ENCODE measurements at places on chromosomes 1 and 21. TPM values are rescaled to one million over a fixed set of nuclear protein-coding genes. Genes with fewer than 3 reads are reported as not detected.

The RUNX3 gene
- 9.5 TPM for total RNA-seq

The ITLN1 gene
- not detected for total RNA-seq

DNA sequence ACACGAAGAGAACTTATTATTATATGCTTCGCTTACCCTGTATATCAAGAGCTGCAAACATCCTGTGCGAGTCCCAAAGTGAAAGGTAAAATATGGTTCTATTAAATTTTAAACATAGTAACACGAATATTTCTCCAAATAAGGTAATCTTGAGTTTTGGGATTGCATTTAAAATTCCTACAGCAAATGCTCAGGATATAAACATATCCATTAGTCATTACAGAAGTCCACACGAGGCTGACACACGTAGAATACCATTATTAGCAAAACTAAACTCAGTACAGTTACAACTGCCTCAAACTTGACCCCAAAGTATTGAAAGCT is 282 bp upstream of the LYPLAL1 start:
- no peak for DNase-seq

The PTGFRN gene
- total RNA-seq, result 76.1 TPM

The SMPDL3B gene
- total RNA-seq, result not detected

DNA sequence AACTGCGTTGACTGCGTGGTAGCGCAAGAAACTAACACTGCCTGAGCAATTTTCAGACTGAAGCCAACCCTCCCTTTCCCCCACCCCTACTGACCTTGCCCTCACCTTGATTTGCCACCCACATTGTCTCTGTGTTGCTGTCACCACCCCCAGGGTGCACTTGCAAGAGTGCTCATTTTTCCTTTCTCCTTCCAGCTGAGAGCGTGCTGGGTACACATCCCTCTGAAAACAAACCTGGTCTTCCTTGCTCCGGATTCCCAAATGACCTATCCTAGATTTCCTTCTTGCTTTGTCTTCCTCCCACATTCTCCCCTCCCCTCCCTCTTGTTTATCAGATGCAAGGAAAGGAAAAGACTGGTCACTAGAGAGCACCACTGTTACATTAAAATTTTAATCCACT is 24.2 kb downstream of the MPZ start:
- no peak for DNase-seq

DNA sequence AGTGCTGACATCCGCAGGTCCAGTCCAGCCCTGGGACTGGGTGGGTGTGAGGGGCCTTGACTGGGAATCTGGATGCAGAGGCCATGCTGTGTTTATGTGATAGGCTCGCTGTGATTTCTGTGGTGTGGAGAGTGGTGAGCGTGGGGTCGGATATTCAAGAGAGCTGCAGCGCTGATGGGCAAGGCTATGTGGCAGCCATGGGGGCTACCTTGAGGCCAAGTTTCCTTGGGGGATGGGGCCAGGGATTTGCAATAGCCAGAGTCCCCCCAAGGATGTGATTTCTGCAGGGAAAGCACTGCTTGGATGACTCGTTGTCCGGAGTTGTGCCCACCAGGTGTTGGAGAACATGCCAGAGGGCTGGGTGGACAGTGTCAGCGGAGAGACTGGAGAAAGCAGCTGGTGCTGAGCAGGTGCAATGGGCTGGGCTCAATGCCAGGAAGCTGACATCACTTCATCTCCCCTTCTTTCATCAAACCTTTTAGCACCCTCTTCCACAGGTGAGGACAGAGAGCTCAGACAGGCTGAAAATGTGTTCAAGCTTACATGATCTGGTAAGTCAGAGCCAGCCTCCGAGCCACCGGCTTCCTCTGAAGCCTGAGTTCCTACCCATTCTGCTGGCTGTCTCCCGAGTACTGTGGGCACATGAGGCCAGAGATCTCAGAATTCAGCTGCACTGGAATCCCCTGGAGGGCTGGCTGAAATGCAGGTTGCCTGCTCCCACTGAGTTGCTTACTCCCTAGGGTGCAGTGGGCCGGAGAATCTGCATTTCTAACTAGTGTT is 132.9 kb downstream of the RHOU start:
- DNase-seq, result no peak

- DNase-seq, result peak; percentile 51
These were observed 1.0 kb upstream of the ATP2B4 start for GRCh38 chr1:203625628-203626019.

DNA sequence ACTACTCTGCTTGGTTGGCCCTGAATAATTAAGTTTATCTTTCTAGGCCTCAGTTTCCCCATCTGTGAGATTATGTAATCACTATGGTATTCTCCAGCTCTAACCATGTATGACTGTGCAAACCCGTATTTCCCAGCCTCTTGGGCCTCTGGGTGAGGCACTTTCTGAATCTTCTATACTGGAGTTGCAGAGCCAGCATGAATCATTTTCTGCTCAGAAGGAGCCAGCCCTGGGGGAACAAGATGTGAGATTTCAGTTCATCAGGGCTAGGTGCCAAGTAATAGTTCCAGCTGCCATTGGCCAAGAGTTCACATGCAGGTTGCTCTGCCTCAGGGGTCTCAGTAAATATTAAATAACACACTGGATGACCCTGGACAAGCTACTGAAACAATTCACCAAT is 47.7 kb upstream of the USP24 start:
- peak; percentile 91 for DNase-seq

GRCh38 chr1:31944205-31945089 is 6.3 kb upstream of the PTP4A2 start:
- DNase-seq, result peak; percentile 94

GRCh38 chr1:7707527-7707926 is 63.6 kb upstream of the VAMP3 start:
- peak; percentile 57 for DNase-seq

The LRRC39 gene
- 1.1 TPM for total RNA-seq

GRCh38 chr1:10728595-10729410 is 67.6 kb downstream of the CASZ1 start:
- no peak for DNase-seq

DNA sequence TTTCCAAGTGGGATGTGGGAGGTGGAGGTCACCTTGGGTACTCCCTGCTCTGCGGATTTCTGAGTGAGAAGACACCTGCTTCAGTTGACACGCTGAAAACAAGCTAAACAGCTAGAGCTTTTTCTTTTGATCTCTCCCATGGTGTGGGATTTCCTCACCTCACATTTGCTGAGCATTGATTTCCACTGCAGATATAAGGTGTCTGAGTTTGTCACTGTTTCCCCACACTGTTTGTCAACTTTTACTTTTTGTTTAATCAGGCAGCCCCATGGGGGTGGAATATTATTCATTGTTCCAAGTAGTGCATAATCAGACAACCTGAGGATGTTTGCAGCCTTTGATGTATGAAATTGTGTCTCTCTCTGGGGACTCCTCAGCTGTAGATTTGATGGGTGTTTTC is 49.5 kb downstream of the FASLG start:
- no peak for DNase-seq

The OR2L5 gene
- not detected for total RNA-seq

DNA sequence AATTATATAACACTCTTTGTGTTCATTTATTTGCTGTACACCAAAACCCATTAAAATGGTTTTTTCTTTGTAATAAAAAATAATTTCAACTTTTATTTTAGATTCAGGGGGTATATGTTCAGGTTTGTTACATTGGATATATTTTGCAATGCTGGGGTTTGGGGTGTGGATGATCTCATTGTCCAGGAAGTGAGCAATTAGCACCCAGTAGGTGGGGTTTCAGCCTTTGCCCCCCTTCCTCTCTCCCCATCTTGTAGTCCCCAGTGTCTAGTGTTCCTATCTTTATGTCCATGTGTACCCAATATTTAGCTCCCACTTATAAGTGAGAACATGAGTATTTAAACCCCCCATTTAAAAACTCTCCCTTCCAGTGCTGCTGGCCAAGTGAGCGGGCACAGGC is 184.6 kb downstream of the RHOU start:
- no peak for DNase-seq

- DNase-seq, result peak; percentile 18
These were observed 863 bp downstream of the FH start for GRCh38 chr1:241518476-241519307.

DNA sequence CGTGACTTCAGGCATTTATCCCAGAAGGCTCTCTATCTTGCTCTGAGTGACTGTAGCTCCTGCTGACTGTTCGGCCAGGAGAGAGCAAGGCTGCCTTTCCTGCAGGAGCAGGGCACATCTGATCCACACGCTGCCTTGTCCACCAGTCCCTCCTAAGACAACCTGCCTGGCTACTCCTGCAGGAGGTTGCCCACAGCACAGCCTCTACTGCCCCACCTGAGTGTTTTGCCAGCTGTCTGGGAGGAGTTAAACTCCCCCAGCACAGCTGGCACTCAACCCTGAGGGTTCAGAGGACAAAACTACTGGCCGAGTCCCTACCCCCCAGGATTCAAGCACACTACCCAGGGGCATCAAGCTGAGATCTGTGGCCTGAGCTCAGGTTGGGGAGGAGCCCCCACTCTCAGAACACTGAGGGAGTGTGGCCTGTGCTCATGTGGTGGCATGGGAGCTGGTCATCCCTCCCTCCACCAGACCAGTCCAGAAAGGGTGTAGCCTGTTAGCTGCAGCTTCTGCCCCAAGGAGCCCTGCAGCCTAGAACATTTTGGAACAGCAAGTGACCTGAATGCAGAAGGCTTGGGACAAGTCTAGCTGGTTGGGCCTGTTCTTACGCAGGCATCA is 237.3 kb downstream of the SLC44A5 start:
- DNase-seq, result no peak

The KLHL17 gene
- total RNA-seq, result 5.0 TPM

The WNT9A gene
- total RNA-seq, result 9.5 TPM

GRCh38 chr1:162992945-162993344 is 76.2 kb upstream of the RGS4 start:
- DNase-seq, result no peak

- DNase-seq, result no peak
These were observed 5.9 kb downstream of the AKT3 start for GRCh38 chr1:243844186-243844585.

GRCh38 chr1:157335056-157335455 is 196.9 kb upstream of the ETV3 start:
- DNase-seq, result no peak

DNA sequence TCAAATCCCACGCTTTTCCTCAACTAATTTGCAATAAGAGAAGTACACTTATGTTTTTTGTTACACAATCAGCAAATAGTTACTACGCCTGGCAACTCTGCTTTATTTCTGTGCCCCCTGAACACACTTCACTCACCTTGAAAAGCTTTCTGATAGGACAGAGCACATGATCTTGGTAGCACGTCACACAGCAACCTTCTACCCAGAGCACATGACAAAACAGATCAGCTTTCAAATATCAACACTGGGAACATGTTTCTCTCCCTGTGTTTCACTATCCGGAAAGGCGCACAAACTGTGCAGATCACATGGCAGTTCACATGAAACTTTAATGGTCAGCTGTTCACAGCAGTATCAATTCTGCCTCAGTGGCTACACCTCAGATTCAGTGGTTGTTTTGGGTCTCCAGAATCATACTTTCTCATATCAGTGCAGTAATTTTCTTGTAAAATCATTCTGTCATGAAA is 2.2 kb downstream of the SLC19A2 start:
- peak; percentile 55 for DNase-seq

The PDC gene
- not detected for total RNA-seq

The SLC25A33 gene
- total RNA-seq, result 8.1 TPM

The PTAFR gene
- total RNA-seq, result 0.12 TPM

GRCh38 chr1:100134872-100135271 is 1.9 kb downstream of the TRMT13 start:
- peak; percentile 16 for DNase-seq

All from RPMI7951 (cell line).